Activated CD4-positive, alpha-beta memory T cell treated with anti-CD3 and anti-CD28 coated beads for 36 hours (primary cell): ENCODE measurements at places on chromosomes 7 and 10. TPM values are rescaled to one million over a fixed set of nuclear protein-coding genes. Genes with fewer than 3 reads are reported as not detected.

The OPALIN gene
- total RNA-seq = not detected

The VGF gene
- not detected for total RNA-seq

The HOXA7 gene
- not detected for total RNA-seq

The GPR141 gene
- total RNA-seq = not detected

The H2BK1 gene
- not detected for total RNA-seq

The ZNF722 gene
- total RNA-seq = not detected

The GPR85 gene
- not detected for total RNA-seq

The HHEX gene
- 0.55 TPM for total RNA-seq

The LAMB1 gene
- not detected for total RNA-seq

The TMEM176A gene
- not detected for total RNA-seq

The PSTK gene
- 3.2 TPM for total RNA-seq

The FFAR4 gene
- total RNA-seq = not detected

The HOXA6 gene
- not detected for total RNA-seq

The PRSS2 gene
- not detected for total RNA-seq

The GSAP gene
- 1.9 TPM for total RNA-seq

The ATE1 gene
- total RNA-seq = 23.1 TPM

The VOPP1 gene
- 64.9 TPM for total RNA-seq

The ZPBP gene
- not detected for total RNA-seq

The NPC1L1 gene
- total RNA-seq = not detected

The SPDYE2 gene
- not detected for total RNA-seq

The IGF2BP3 gene
- 0.19 TPM for total RNA-seq

The CFAP69 gene
- not detected for total RNA-seq

The PNLIP gene
- not detected for total RNA-seq

The PRF1 gene
- 32.4 TPM for total RNA-seq

The CREM gene
- 164 TPM for total RNA-seq

The PLXNA4 gene
- total RNA-seq = 0.17 TPM

The PIK3CG gene
- total RNA-seq = 11.3 TPM

The NPTX2 gene
- total RNA-seq = not detected

The CYP17A1 gene
- not detected for total RNA-seq

The LDB3 gene
- 0.12 TPM for total RNA-seq
